ENCODE measurements at places on chromosomes 13 and 19.

- no peak for DNase-seq
Observed at GRCh38 chr19:48588670-48589401, 17.7 kb upstream of the SPACA4 start.

DNA sequence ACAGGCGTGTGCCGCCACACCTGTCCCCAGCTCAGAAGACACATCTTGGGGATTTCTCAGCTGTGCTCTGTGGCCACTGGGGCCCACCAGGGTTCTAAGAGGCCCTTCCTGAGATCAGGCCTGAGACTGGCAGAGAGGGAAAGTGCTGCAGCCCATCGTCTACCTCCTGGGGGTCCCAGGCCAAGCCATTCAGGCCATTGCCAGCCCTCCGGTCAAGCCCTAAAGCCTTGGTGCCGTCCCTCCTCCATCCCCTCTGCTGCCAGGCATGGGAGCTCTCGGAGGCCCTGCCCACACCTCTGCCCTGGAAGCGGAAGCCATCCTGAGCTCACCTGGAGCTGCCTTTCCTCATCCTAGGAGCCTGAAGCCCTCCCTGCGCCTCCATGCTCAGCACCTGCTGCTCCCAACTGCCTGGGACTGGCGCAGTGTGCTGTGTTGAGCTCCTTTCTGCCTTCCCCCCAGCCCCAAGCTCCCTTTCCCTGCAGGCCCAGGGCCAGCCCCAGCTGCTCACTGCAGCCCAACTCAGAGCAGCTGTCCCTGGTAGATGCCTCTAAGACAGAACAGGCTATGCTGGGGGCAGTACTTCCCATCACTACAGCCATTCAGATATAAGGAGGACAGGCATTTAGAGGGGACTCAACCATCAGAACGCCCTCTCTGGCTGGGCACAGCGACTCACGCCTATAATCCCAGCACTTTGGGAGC, 2.9 kb downstream of the SLC7A9 start:
- DNase-seq, result no peak

GRCh38 chr13:20700288-20700687, 3.2 kb upstream of the IL17D start:
- no peak for DNase-seq

DNA sequence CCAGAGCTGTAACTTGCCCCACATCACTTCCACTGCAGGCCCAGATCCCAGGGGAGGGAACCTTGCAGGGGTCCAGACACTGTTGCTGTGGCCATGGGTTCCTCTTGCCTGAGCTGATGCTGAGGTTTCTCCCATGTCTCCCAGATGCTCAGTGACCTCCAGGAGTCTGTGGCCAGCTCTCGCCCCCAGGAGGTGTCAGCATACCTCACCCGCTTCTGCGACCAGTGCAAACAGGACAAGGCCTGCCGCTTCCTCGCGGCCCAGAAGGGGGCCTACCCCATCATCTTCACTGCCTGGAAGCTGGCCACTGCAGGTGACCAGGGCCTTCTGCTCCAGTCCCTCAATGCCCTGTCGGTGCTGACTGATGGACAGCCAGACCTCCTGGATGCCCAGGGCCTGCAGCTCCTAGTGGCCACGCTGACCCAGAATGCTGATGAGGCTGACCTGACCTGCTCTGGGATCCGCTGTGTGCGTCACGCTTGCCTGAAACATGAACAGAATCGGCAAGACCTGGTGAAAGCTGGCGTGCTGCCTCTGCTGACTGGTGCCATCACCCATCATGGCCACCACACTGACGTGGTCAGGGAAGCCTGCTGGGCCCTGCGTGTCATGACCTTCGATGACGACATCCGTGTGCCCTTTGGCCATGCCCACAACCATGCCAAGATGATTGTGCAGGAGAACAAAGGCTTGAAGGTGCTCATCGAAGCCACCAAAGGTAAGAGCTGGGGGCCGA, 12.1 kb upstream of the SLC25A42 start:
- DNase-seq, result no peak

DNA sequence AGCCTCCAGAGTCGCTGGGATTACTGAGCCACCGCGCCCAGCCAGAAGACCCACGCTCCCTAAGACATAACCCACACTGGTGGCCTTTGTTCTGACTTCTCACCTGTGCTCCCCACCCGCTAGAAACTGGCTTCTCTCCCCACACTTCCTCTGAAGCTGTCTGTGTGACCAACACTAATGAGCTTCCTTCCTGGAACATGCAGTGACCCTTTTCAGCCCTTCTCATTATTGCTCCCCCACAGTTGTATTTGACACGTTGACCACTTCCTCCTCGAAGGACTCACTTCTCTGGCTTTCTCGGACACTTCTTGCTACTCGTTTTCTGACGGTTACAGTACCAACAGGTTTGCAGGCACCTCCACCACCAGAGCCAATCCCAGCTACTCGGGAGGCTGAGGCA, 10.9 kb downstream of the NCR1 start:
- DNase-seq, result no peak

Data from GM04504 (cell line).